ENCODE measurements at places on chromosomes 5 and 9.
A peak's percentile ranks its signal among the peaks of the same experiment; 100 is the strongest.

- DNase-seq, result no peak
These were observed 149.1 kb downstream of the GHR start for GRCh38 chr5:42572313-42572712.

GRCh38 chr9:278651-279050 is 64.0 kb downstream of the DOCK8 start:
- peak; percentile 71 for DNase-seq

DNA sequence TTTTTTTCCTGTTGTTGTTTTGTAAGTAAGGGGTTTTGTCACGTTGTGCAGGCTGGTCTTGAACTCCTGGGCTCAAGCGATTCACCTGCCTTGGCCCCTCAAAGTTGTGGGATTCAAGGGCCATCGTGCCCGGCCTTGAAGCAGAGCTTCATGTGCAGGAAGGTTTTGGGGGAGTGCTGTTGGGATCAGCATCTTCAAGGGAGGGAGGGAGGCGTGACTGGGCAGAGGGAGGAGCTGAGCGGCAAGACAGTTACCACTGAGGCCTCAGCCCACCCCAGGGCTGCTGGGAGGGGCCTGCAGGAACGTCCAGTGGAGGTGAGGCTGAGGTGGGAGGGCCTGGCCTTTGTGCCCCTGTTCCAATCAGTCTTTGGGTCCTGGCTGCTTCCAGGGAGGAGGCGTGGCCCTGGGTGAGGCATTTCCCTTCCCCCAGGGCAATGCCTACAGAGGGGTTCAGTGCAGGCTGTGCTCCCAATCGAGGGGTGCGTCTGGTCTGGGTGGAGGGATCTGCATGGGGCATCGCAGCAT is 21.4 kb downstream of the OR2V1 start:
- no peak for DNase-seq

DNA sequence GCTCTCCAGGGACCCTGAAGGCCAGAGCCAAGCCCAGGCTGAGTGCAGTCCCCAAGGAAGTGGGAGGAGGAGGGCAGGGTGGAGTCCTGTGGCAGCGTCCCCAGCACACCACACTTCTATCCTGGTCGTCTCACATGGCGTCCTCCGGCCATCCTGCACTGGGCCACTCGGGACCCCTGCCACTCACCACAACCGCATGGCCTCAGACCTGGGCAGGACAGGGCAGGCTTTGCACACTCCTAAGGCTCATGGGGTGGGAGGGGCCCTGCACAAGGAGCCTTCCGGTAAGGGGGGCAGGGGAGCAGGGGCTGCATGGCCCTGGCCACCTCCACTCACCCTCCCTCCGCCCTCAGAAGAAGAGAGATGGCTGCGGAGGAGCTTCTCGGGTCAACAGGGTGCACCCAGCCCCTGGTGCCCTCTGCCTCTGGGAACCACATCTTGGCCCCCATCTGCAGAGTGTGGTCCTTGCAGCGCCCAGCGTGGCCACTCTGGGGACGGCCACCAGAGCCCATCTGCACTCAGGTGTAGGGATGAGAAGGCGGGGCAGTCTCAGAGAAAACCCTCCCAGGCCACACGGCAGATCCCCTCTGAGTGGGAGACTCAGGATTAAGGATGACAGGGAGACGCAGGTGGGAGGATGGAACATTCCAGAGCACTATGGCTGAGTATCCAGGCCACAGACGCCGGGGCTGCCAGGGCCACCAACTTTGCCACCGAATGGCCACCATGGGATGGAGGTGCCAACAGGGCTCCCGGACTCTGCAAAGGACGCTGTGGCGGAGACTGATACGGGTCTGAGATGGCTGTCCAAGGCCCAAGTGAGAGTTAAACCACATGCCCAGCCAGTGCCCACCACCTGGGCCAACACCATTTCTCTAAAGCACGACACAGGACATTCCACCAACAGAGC is 7.6 kb downstream of the TPPP start:
- DNase-seq, result no peak

GRCh38 chr9:86176468-86176867 is 77.1 kb upstream of the GOLM1 start:
- DNase-seq, result no peak

- no peak for DNase-seq
These were observed 12.9 kb upstream of the WDR38 start for GRCh38 chr9:124840300-124840833.

GRCh38 chr5:165495829-165496380 is 1990.5 kb downstream of the MAT2B start:
- DNase-seq, result no peak

DNA sequence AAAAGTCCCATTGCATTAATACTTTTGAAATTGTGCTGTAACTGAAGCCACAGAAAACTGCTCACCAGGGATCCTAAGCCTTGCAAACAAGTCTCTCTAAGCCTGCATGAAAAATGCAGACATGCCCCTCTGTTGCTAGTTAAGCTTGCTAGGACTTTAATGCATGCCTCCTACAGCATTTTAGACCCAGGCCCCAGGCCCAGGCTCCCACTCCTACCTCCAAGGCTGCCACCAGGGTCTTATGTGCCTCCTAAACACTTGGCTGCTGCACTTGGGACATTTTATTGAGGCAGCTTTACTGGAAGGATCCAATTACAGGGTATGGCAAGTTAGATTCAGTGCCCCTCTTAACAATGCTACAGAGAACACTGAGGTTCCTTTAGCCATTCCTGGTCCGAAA is 467.3 kb upstream of the CLINT1 start:
- DNase-seq, result no peak

GRCh38 chr9:134568116-134568515 is 73.5 kb upstream of the COL5A1 start:
- DNase-seq, result no peak

- no peak for DNase-seq
These were observed 27.2 kb upstream of the CCNJL start for GRCh38 chr5:160339406-160340130.

- DNase-seq, result peak; percentile 48
These were observed 54.8 kb upstream of the CDKN2AIPNL start for GRCh38 chr5:134466241-134467069.

DNA sequence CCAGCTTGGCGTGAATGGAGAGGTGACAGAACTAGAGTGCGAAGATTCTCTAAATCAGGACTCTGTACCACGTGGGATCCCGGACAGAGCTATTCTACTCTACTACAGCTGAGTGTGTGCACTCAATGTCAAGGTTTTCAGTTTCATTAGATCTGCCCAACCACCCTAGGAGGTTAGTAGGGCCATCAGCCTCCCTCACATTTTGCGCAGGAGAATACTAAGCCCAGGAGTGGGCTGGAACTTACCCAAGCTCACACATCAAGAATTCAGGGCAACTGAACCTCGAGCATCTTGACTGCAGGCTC is 68.3 kb upstream of the TBC1D2 start:
- DNase-seq, result no peak

DNA sequence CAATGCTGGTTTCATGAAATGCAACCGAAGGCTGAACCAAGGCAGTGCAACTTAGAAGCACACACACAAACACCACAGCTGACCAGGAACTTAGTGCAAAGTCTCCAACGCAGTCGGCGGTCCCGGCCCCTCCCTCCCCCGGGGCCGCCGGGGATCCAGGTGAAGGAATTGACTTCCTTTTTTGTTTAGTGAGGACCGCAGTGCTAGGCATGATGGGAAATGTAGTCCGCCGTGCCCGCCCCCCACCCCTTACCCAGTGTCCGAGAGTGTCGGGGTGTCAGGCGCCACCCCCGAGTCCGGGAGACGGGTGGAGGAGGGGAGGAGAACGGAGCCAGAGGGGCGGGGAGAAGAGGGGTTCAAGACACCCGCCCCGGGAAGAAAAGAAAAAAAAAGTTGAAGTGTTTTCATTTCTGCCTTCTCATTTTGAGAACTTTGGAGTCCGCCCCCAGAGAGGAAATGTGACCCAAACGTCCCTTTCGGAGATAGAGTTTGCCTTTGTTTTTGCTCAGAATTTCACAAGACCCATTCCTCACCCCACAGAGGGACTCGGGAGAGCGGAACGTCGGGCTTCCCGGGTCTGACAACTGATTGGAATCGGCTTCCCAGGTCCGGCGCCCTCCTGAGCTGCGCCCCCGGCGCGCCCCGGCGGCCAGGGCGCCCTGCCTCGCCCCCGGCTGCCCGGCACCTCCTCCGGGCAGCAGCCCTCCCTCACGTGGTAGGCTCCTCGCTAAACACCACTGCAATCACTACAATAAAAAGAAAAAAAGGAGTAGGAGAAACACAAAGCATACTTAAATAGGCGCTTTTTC is 2.0 kb downstream of the IER5L start:
- DNase-seq, result peak; percentile 73

- DNase-seq, result no peak
These were observed 113.4 kb downstream of the FRMD3 start for GRCh38 chr9:83424831-83425230.

DNA sequence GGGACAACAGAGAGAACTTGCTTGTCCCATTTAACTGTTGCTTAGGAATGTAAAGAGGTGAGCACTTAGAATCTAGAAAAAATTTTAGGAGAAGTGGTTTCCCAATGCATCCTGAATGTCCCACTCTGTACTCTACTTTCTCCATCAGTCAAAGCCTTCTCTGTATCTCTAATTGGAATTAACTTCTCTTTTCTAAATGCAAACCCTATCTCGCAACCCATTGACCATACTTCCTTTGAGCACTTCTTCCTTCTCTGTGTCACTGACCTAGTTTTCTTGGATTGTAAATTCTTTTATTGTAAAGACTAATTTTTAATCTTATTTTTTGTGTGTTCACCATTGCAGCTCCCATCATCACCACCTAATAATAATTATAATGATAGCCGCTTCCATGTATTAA is 33.3 kb downstream of the ADRB2 start:
- DNase-seq, result no peak

DNA sequence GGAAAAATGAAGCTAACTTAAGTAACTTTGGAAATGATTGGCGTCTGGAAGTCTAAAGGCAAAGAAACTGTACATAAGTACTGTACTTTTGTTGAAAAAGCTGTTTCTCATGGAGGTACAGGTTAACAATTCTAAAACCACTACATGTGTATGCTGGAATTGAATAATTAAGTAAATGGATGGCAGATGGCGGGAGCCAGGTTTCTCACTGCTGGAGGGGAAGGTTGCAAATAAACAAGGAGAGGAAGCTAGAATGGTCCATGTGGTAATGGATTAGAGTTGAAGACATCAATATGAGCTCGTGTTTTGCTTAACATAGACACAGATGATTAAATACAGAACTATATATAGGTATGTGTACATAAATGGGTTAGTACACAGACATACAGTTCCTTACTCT is 43.2 kb upstream of the ASTN2 start:
- no peak for DNase-seq

Data from activated naive CD4-positive, alpha-beta T cell treated with anti-CD3 and anti-CD28 coated beads, Interleukin-2, amount 10 ng/mL, durations not matched to agents 7 days and 5 days (primary cell).